Osteocyte (in vitro differentiated cells): ENCODE measurements at places on chromosomes 3 and 15. TPM values are rescaled to one million over a fixed set of nuclear protein-coding genes. Genes with fewer than 3 reads are reported as not detected.
A peak's percentile ranks its signal among the peaks of the same experiment; 100 is the strongest.

DNA sequence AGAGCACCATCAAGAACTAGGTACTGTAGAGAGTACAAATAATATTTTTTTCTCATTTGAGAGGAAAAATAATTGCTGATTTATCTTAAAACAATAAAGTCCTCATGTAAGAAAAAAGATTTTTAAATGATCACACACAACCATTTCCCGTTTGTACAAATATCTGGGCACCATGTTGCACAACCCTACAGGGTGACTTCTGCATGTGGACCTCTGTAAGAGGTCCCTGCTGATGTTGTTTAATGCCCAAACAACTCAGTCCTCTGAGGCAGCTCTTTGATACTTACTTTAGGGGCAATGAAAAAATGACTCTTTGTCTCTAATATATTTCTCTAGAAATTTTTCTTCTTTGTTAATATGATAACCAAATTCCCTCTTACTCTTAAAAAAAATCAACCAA, 168.1 kb upstream of the SATB1 start:
- H3K27me3 ChIP-seq, result no peaks in the 10 kb centered on the region
- no peak for DNase-seq
- no peak overlapping the region for H3K27ac ChIP-seq
- no peaks in the 10 kb centered on the region for H3K4me1 ChIP-seq
- no peaks in the 10 kb centered on the region for H3K36me3 ChIP-seq

DNA sequence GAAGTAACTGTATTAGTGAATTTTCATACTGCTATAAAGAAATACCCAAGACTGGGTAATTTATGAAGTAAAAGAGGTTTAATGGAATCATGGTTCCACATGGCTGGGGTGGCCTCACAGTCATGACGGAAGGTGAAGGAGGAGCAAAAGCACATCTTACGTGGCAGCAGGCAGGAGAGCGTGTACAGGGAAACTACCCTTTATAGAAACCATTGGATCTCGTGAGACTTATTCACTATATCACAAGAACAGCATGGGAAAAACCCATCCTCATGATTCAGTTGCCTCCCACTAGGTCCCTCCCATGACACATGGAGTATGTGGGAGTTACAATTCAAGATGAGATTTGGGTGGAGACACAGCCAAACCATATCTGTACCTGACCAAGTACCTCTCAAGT, 812.3 kb upstream of the ALCAM start:
- no peaks in the 10 kb centered on the region for H3K27me3 ChIP-seq
- H3K4me1 ChIP-seq, result peaks cover 13% of the 10 kb centered on the region
- no peaks in the 10 kb centered on the region for H3K36me3 ChIP-seq
- H3K4me3 ChIP-seq, result no peak overlapping the region
- H3K27ac ChIP-seq, result no peak overlapping the region

DNA sequence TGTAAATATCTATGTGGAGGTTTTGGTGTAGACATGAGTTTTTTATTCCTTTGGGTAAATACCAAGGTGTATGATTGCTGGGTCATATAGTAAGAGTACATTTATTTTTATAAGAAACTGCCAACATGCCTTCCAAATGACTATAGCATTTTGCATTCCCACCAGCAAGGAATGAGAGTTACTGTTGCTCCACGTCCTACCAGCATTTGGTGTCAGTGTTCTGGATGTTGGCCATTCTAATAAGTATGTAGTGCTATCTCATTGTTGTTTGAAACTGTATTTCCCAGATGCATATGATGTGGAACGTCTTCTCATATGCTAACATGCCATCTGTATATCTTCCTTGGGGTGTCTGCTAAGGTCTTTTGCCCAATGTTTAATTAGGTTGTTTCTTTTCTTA, 38.7 kb downstream of the LHFPL4 start:
- H3K27me3 ChIP-seq, result peaks cover 25% of the 10 kb centered on the region
- H3K27ac ChIP-seq, result no peak overlapping the region
- no peaks in the 10 kb centered on the region for H3K4me1 ChIP-seq

GRCh38 chr3:40206522-40206921, 103.0 kb upstream of the EIF1B start:
- H3K4me1 ChIP-seq, result no peaks in the 10 kb centered on the region
- no peak overlapping the region for H3K27ac ChIP-seq
- H3K4me3 ChIP-seq, result no peak overlapping the region
- DNase-seq, result no peak

DNA sequence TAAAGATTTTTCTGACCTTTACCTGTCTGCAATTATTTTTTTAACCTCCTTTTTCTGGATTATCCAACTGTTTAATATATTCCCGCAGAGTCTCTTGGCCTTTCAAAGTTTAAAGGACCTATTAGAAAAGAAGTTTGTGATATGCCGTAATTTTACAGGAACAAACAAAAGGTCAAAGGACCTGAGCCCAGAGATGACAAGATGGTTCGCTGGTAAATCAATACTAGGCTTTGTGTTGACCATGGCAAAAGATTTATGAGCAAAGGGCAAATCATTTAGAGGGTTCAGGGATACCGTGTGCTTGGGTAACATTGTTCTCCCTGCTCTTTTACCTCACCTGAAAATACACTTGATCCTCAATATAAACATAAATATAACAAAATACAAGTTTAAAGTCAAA, 923.5 kb downstream of the ROBO1 start:
- H3K4me1 ChIP-seq, result peaks cover 26% of the 10 kb centered on the region
- H3K4me3 ChIP-seq, result no peak overlapping the region
- no peak for DNase-seq
- H3K27ac ChIP-seq, result no peak overlapping the region
- H3K36me3 ChIP-seq, result no peaks in the 10 kb centered on the region

DNA sequence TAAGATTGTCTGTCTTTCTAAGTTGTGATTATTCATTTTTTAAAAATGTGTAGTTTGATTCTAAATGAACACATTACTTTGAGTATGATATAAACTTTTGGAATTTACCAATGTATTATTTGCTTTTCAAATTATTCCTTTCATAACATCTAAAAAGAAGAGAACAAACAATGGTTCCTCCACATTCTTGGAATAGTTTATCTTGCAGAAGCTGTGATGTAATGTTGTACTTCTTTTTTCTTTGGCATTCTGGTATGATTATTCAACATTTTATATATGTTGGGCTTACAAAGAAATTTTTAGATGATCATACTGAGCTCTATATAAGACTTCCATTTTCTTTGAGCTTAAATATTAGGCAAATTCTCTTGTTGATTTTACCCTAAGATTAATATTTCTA, 419.2 kb downstream of the DIPK2A start:
- no peak overlapping the region for H3K4me3 ChIP-seq
- no peaks in the 10 kb centered on the region for H3K36me3 ChIP-seq
- DNase-seq, result no peak
- no peak overlapping the region for H3K27ac ChIP-seq

- H3K4me1 ChIP-seq, result peaks cover 40% of the 10 kb centered on the region
- DNase-seq, result peak; percentile 96
- peak within 1 kb of the TSS; percentile 94 for H3K27ac ChIP-seq
Measured at GRCh38 chr15:74873036-74873755, at the start of gene SCAMP2. SCAMP2 (minus strand) TSS chr15:74873365; CDS start chr15:74873255, 110 bp downstream.

- no peak for DNase-seq
- no peaks in the 10 kb centered on the region for H3K4me1 ChIP-seq
- H3K27ac ChIP-seq, result no peak overlapping the region
- H3K4me3 ChIP-seq, result no peak overlapping the region
- no peaks in the 10 kb centered on the region for H3K27me3 ChIP-seq
Measured at GRCh38 chr3:146903927-146904326, 298.8 kb upstream of the PLSCR5 start.

The FGD5 gene
- not detected in 2 replicates for total RNA-seq

The SNTN gene
- not detected in 2 replicates for total RNA-seq
